ENCODE measurements at places on chromosomes 6 and 20. TPM values are rescaled to one million over a fixed set of nuclear protein-coding genes. Genes with fewer than 3 reads are reported as not detected.
A peak's percentile ranks its signal among the peaks of the same experiment; 100 is the strongest.

DNA sequence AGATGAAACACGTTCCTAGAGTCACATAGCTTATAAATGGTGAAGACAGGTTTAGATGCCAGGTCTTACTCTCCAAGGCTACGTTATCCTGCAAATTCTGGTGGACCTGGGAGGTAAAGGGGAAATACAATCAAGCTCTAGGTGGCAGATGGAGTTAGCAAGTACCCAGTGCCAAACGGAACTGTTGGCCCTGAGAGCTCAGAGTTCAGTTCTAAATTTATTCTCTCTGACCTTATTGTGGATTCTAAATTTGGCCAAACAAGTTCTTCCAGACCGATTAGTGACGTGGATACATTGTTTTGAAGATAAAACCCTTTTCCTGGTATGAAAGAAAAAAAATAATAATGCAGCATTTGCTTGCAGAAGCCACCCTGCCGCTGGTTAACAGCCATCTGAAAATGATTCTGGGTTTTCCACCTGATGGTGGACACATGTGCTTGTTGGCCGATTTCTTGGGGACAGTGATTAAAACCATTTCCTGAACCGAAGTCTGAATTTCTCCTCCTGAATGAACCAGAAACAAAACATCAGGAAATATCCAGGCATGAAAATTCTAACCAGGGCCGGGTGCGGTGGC lies 32.5 kb downstream of the RIPOR3 start:
- no peak for DNase-seq

DNA sequence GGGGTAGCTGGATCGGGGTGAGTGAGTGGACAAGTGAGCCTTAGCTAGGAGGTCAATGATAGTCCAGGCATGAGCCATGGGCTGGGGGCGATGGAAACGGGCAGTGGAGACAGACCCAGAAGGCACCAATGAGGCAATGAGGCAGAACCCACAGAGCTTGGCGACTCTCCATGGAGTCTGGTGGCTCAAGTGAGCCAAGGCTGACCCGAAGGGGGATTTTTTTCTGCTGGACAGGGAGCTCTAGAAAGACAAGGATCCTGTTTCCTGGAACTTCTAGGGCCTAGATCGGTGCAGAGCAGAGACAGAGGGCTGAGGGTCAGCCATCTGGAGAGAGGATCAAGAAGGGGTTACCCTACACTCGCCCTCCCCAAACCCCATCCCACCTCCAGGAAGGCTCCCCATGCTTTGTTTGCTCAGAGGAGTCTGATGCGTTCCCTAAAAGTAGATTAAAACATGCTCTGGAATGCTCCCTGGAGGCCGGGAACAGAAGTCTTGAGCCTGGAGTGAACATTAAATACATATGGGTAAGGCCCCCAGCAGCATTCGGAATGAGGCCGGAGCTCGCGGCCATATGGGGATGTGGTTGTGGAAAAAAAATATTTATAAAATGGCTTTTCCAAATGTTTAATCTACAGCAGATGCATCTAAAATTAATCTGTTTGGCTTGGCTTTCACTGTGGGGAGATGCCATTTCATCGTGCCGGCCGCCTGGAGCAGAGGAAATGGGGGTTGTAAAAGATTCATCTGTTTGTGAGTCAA lies 237.8 kb upstream of the PMEPA1 start:
- DNase-seq, result no peak

Gene HLA-DMB
- total RNA-seq, result not detected

DNA sequence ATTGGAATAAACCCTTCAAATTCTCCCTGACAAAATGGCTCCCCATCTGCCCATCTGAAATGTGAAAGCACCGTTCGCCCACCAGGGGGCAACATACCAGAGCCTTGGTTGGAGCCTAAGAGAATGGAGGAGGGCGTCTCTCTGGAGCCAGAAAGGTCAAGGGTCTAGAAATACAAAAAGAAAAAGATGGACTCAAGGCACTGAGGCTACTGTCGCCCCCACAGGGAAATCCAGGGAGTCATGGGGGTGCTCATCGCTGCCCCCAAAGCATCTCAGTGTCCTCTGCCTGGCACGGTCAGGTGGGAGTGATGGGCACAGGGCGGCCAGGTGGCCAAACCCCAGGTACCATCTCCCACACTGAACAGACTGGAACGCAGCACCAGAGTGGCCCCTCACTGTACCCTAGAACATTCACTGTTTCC lies 136.3 kb downstream of the ZMYND8 start:
- DNase-seq, result peak; percentile 54

Gene LTB
- 0.37 TPM for total RNA-seq

Gene CYP39A1
- total RNA-seq, result 7.2 TPM

Gene CRISP3
- total RNA-seq, result not detected

- DNase-seq, result peak; percentile 63
Measured at GRCh38 chr6:19535351-19535750, 301.8 kb upstream of the ID4 start.

Gene CPNE5
- total RNA-seq, result not detected
